ENCODE measurements at places on chromosomes 4 and X.

- no peak for DNase-seq
Measured at GRCh38 chrX:121407627-121408026, 360.2 kb downstream of the GLUD2 start.

- DNase-seq: no peak
Measured at GRCh38 chr4:56648021-56648823, 32.9 kb downstream of the HOPX start.

- DNase-seq: no peak
Measured at GRCh38 chr4:98802770-98803198, 126.1 kb downstream of the EIF4E start.

GRCh38 chr4:147811878-147812277, 80.0 kb downstream of the ARHGAP10 start:
- DNase-seq: no peak

DNA sequence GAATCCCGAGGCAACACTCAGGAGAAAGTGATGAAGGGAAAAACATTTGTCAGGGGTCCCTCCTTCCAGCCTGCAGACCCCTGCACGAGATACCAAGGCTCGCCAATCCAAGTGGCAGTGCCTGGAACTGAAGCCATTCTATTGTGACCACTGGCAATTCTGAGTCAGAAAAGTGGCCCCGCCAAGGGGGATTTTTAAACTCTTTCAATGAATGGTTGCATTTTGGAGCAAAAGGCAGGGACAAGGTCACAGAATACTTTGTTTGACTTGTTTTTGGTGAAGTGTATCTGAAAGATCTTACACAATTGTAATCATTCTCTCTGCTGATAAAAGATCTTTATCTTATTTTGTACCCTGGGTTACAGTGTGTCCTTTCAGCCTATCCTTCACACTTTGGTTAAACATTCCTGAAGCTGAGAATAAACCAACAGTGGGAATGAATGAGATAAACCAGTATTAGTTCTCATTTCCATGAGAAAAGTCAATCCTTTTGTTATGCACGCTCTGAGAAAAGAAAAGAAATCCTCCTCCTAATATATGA, 115.9 kb upstream of the PDLIM3 start:
- DNase-seq: no peak

- no peak for DNase-seq
Measured at GRCh38 chr4:121127100-121127499, 37.0 kb downstream of the TNIP3 start.

DNA sequence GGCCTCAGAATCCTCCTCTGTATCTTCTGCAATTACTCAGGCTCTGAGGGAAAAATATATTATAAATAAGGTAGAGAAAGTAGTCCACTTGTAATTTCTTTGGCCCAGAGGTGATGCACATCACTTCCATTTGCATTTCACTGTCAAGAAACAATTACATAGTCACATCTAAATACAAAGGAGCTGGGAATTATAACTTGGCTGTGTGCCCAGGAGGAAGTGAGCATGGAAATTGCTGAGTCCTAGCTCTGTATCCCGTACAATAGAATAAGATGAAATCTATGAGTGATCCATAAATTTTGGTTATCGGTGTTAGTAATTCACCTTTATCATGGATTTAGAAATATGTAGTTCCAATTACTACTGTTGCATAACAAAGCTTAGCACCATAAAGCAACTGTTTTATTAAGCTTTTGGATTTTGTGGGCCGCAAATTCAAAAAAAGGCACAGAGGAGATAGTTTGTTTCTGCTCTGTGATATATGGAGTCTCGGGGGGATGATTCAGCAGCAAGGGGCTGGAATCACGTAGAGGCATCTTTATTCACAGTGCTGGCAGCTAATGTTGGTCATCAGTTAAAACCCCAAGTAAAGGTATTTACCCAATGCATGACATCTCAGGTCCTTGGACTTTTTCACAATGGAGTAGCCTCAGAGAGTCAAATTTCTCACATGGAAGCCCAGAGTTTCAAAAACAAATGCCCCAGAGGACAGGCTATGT, 241.4 kb upstream of the GALNT7 start:
- no peak for DNase-seq

Data from GM12891 (cell line).